ENCODE measurements at places on chromosomes 1 and 21. TPM values are rescaled to one million over a fixed set of nuclear protein-coding genes. Genes with fewer than 3 reads are reported as not detected.

CFHR5 gene
- polyA plus RNA-seq, result not detected

PTAFR gene
- polyA plus RNA-seq, result 2.3 TPM

TNFRSF1B gene
- 8.6 TPM for polyA plus RNA-seq

CHI3L1 gene
- 12.9 TPM for polyA plus RNA-seq

CD2 gene
- polyA plus RNA-seq, result 0.11 TPM

OLFML2B gene
- 15.1 TPM for polyA plus RNA-seq

ASCL5 gene
- polyA plus RNA-seq, result 0.31 TPM

IRF6 gene
- 17.1 TPM for polyA plus RNA-seq

FCAMR gene
- 16.0 TPM for polyA plus RNA-seq

RGS4 gene
- polyA plus RNA-seq, result 14.1 TPM

TRAF5 gene
- polyA plus RNA-seq, result 13.9 TPM

PTGFRN gene
- 71.5 TPM for polyA plus RNA-seq

SEC16B gene
- polyA plus RNA-seq, result 5.4 TPM

IL19 gene
- 0.82 TPM for polyA plus RNA-seq

MYOG gene
- 0.14 TPM for polyA plus RNA-seq

UHMK1 gene
- polyA plus RNA-seq, result 32.6 TPM

MOB3C gene
- 11.7 TPM for polyA plus RNA-seq

LORICRIN gene
- not detected for polyA plus RNA-seq

TMEM240 gene
- polyA plus RNA-seq, result 4.9 TPM

EPHA10 gene
- 0.10 TPM for polyA plus RNA-seq

CYP4A22 gene
- 5.1 TPM for polyA plus RNA-seq

SERINC2 gene
- 45.9 TPM for polyA plus RNA-seq

AGTRAP gene
- 45.2 TPM for polyA plus RNA-seq

NPPA gene
- polyA plus RNA-seq, result 0.24 TPM

RGS5 gene
- polyA plus RNA-seq, result 15.7 TPM

ROR1 gene
- polyA plus RNA-seq, result 39.6 TPM

GJC2 gene
- polyA plus RNA-seq, result 0.58 TPM

FAM72A gene
- polyA plus RNA-seq, result 4.7 TPM

CYP4A11 gene
- polyA plus RNA-seq, result 38.3 TPM

NECTIN4 gene
- polyA plus RNA-seq, result 1.9 TPM

SLAMF9 gene
- not detected for polyA plus RNA-seq

CYP4X1 gene
- polyA plus RNA-seq, result 10.5 TPM

OR2T2 gene
- not detected for polyA plus RNA-seq

KAZN gene
- polyA plus RNA-seq, result 34.9 TPM

TESK2 gene
- polyA plus RNA-seq, result 6.2 TPM

ATP6V0B gene
- polyA plus RNA-seq, result 139 TPM

GOLT1A gene
- polyA plus RNA-seq, result 3.6 TPM
